Sigmoid colon (tissue), 7 donors: ENCODE measurements at places on chromosomes 1 and 21. TPM values are rescaled to one million over a fixed set of nuclear protein-coding genes. Genes with fewer than 3 reads are reported as not detected.

- DNase-seq = no peak
Measured at GRCh38 chr1:47785561-47786271, 211.5 kb downstream of the TRABD2B start.

- DNase-seq = no peak
Measured at GRCh38 chr1:173224949-173225348, 17.8 kb upstream of the TNFSF4 start.

DNA sequence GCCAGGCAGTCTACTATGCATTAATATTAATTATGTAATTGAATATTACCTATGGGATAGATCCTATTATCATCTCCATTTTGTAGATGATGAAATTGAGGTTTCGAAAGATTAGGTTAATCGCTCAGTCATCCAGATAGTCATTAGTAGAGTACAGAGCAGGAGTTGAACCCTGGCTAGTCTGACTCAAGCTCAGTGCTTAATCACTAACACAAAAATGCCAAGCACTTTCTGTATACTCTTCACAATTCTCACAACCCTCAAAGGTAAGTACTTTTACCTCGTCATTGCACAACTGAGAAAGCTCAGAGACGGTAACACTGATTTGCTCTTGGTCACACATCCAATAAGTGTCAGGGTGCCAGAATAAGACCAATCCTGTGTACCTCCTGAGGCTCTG, 280.2 kb upstream of the PLXNA2 start:
- no peak for DNase-seq

The PCAT6 gene
- total RNA-seq = not detected

GRCh38 chr1:112359961-112360767, 35.9 kb upstream of the CTTNBP2NL start:
- DNase-seq = peak; percentile 92

- DNase-seq = no peak
Measured at GRCh38 chr1:198361237-198361767, 179.2 kb downstream of the ATP6V1G3 start.

GRCh38 chr1:110243574-110243973, 33.5 kb downstream of the KCNC4 start:
- peak; percentile 32 for DNase-seq

DNA sequence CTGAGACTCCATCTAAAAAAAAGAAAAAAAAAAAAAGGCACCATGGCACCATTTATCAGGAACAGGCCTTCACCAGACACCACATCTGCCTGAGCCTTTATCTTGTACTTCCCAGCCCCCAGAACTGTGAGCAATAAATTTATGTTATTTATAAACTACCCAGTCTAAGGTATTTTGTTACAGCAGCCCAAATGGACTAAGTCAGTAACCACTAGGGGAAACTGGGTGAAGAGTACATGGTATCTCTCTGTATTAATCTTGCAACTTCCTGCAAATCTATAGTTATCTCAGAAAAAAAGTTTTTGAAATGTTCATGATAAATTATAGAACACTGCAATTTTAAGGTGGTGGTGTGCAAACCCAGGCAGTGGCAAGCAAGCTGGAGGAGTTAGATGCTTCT, 114.3 kb downstream of the LAMC2 start:
- DNase-seq = no peak

DNA sequence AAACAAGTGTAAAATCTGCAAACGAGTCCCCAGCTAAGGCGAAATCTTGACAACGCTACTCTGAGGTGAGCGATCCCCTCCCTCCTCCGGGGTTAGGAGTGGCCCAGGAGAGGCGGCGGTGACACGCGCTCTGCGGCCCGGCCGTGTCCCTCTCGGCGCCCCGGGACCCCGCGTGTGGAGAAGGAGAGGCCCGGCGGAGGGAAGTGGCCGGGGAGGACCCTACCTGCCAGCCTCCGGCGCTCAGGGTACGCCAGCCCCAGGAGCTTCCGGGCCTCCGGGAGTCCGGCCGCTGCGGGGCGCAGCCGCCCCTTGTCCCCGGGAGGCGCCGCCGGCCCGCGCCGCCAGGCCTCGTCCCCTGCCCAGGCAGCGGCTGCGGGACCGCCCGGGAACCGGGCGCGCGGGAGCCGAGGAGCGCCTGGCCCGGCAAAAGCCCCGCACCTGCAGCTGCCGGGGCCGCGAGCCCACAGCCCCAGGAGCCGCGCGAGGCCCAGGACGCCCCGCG, 543 bp downstream of the ABCB10 start:
- peak; percentile 75 for DNase-seq

DNA sequence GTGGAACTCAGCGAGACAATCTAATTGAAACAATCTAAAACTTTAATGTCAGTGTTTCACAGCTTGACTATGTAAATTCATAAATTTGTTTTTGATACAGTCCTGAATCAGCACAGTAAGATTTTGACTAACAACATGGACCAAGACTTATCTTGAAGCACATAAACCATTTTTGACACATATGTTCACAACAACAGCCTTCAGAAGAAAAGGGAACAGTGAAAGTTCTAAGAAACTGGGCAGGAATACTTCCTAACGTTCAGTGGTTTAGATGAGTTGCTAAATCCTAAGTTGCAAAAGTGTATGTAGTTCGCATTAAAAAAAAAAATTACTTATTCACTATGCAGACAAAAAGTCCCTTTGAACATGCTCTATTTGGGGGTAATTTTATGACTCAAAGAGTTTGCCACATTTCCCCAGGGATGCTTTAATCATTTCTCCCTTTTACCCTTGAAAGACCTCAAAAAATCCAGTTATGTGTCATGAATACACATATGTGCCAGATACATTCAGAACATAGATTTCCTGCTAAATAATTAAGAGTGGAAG, 120.2 kb downstream of the MRPL39 start:
- DNase-seq = no peak

DNA sequence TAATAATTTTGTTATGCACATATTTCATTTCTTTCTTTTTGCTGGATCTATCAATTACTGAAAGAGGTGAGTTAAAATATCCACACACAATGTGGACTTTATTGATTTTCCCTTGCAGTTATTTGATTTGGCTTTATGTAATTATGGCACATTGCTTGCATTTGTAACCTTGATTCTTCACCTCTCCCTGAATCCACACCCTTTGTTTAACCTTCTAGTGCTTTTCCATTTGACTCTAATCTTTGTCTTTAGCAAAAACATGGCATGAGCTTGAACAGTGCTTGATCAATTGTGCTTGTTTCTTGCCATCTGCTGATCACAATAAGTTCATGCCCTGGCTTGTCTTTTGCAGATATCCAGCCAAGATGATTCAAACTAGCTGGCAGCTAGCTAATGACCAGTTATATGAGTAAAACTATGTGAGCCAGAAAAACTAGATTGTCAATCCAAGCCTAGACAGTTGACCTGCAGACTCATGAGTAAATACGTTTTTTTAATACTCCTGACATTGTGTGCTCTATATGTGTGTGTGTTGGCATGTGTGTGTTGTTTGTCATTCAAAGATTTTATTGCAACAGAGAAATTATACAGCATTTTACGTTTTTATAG, 899.2 kb downstream of the NCAM2 start:
- no peak for DNase-seq

DNA sequence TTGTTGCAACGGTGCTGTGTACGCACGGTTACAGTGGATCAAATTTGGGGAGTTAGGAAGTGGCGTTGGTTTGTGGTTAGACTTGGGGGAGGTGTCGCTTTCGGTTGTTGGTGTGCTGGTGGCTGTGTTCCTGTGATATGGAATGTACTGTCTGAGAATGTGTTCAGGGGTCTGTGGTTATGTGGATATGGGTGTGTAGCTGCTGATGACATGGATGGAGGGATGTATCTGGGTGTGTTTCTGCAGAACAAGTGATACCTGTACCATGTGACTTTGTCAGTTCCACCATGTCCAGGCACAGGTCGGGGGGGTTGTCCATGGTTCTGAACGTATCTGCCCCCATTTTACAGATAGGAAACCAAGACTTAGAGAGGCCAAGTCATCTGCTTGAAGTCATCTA, 22.7 kb downstream of the PAX7 start:
- no peak for DNase-seq

The RSBN1 gene
- 33.9 TPM for total RNA-seq

DNA sequence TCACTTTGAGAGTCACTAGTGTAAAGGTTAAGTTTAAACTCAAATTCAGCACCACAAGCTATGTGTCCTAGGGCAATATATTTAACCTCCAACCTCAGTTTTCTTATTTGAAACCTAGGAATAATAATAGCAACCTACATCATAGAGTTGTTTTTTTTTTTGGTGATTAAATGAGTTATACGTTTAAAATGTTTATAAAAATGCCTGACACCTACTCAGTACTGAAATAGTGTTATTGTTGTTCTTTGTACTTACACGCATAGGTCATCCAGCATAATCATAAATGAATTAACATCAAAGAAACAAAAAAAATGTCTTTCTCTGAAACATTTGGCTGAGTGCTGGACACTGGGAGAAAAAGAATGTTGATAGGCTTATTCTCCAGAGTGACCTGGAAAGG, 266.8 kb upstream of the PRMT6 start:
- DNase-seq = no peak

GRCh38 chr1:166114419-166114818, 52.4 kb downstream of the FAM78B start:
- DNase-seq = no peak

- no peak for DNase-seq
Measured at GRCh38 chr1:205237526-205238484, 10.1 kb downstream of the TMCC2 start.

- DNase-seq = no peak
Measured at GRCh38 chr1:185674201-185674600, 60.0 kb upstream of the HMCN1 start.

GRCh38 chr21:36916718-36917117, 49.8 kb downstream of the HLCS start:
- DNase-seq = no peak

DNA sequence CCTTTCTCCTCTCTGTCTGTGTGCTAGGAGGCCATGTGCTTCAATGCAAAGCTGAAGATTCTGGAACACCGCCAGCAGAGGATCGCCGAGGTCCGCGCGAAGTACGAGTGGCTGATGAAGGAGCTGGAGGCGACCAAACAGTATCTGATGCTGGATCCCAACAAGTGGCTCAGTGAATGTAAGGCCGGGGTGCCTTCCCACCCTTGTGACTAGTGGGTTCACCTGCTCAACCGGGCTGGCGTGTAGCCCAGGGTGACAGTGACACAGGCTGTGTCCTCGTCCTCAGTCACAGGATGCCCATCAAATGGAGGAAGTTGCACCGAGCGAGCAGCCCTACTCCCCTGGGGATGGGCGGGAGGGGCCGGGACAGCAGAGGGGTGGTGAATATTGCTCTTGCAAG, 544.1 kb downstream of the KIF26B start:
- no peak for DNase-seq

The LRRC3 gene
- 4.1 TPM for total RNA-seq

- DNase-seq = peak; percentile 97
Measured at GRCh38 chr1:225447650-225448089, 19.8 kb upstream of the LBR start.

DNA sequence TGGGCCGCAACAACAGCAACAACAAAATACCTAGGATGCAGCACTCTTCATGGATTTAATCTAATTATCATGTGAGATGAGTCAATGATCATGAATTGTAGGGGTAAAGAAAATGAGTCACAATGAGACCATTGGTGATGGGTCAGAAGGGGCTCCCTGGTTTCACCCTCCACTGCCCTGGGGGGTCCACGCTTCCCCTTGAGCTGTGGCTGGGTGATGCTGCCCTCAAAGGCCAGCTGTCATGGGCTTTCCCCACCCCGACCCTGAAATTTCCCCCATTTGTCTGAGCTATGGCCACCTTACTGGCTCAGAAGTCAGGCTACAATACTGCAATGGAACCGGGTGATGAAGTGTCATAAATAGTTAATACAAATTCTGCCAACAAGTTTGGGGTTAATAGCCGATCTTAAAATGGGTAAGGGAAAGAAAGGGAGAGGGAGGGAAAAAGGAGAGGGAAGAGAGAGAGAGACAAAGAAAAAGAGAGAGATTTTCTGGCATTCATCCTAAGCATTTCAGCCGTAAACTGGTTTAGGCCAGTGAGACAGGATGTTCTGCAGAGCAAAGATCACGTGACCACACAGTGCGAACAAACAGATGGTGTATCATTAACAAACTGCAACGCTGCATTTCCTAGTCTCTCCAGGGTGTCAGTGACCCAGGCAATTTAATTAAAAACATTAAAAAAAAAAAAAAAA, 143.4 kb upstream of the ERRFI1 start:
- DNase-seq = peak; percentile 92

- DNase-seq = peak; percentile 92
Measured at GRCh38 chr1:1890506-1891348, at the start of gene GNB1. GNB1 (minus strand) TSS chr1:1891087; CDS start chr1:1825453, 65,634 bp downstream.

DNA sequence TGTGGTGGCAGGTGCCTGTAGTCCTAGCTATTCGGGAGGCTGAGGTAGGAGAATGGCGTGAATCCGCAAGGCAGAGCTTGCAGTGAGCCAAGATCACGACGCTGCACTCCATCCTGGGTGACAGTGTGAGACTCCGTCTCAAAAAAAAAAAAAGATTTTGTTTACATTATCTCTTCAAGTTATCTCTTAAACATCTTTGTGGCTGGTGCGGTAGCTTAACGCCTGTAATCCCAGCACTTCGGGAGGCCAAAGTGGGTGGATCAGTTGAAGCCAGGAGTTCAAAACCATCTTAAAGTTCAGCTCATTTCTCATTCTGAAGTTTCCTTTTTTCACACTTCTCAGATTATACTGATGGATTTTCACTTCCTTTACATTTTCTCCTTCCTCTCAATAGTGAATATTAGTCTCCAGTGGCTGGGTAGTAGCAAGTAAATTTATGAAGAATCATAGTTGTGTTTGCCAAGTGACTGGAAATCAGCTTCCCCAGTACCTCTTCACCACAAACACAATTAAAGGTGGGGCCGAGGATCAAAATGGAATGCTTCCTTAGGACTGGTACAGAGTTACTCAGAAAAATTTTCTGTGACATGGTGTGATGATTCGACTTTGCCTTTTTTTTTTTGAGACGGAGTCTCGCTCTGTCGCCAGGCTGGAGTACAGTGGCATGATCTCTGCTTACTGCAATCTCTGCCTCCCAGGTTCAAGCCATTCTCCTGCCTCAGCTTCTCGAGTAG, 13.8 kb downstream of the PIP5K1A start:
- DNase-seq = no peak

DNA sequence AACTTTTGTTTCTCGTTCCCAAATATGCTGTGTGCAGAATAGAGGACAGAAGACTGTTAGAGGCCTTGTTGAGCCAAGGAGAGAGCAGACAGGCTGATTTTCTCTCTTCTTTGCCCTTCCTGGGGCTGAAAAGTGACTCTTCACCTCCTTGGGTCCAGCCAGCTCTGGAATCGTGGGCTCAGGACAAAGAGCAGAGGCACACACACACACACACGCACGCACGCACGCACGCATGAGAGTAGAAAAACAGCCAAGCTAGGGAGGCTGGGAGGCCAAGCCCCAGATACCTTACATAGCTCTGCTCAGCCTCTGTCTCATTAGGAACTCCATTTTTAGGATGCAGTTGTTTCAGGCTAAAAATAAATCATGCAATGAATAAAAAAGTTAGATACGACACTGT, at the start of gene CASQ2:
Gene CASQ2 (minus strand): TSS at position 166 of the 400 bp plus-strand sequence. CDS start 173 bp downstream, outside the sequence.
- DNase-seq = peak; percentile 78

The RHD gene
- 0.36 TPM for total RNA-seq

DNA sequence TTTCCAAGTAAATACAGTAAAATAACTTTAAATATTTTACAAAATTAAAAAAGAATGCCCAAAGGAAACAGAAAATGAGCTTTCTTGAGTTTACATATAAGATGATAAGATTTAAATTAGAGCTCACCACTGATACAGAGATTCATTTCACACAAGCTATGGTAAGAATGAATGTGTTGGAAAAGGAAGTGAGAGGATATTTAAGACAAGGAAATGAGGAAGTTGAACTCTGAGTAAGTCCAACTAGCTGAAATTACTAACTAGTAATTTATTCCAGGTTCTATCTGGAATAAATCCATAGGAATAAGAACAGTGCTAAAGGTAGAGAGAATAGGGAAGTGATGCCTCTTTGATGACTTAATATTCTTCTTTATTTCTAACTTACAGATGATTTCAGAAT, 42.4 kb downstream of the FNBP1L start:
- no peak for DNase-seq

The DIPK1A gene
- 35.5 TPM for total RNA-seq
